ENCODE measurements at places on chromosomes 1 and 21.

- no peak for DNase-seq
These were observed 123.8 kb downstream of the PIK3R3 start for GRCh38 chr1:46008585-46008984.

- DNase-seq = no peak
These were observed 126.2 kb upstream of the SMYD2 start for GRCh38 chr1:214154596-214155292.

- no peak for DNase-seq
These were observed 9.9 kb downstream of the POGK start for GRCh38 chr1:166849135-166849534.

DNA sequence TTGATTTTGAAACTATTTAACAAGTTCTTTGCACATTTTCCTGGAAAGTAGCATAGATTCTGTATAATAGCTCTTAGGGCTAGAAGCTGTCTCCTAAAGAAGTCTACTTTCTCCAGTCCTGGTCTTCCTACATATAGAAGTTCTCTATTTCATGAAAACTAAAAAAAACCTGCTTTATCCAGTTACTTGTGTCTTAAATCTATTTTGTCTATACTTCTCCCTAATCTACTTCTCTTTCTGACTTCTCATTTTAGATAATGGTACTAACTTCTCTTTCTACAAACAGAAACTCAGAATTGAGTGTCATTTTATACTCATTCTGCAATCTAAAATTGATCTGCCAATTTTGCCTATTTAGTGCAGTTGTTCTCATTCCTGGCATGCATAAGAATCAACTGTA is 28.7 kb downstream of the PDE4B start:
- DNase-seq = no peak

DNA sequence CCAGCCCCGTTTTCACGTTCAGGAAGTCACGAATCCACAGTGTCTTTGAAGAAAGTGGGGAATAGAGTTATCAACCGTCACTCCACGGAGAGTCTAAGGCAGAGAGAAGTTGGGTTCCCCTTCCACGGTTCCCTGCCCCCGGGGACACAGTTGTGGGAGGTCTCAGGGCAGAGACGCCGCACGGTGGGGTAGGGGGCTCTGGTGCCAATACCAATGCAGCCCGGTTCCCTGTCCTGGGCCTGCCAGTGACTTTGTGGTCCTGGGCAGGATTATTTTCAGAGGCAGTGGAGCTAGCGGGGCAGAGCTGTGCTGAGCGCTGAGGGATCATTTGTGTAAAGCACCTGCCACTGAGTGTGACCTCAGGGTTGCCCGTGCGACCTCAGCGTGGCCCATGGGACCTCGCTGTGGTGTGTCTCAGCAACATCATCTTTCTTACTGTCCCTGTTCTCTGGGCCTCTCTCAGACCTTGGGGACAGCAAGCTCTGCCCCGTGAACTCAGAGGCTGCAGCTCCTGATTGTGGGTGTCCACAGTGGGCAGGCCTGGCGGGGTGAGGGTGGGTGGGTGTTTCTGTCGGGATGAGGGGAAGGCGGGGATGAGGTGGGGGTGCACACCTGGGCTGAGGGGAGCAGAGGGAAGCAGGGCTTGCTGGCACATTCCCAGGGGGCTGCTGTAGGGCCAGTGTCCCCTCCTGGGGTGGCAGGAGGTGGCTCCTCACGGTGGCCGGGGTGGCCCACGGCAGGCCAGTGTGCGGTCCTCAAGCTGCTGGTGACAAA is 65.2 kb downstream of the AGPAT3 start:
- DNase-seq = no peak

- no peak for DNase-seq
These were observed 111.5 kb upstream of the APP start for GRCh38 chr21:26282058-26282457.

GRCh38 chr1:239771550-239771949 is 320.1 kb upstream of the FMN2 start:
- DNase-seq = no peak

DNA sequence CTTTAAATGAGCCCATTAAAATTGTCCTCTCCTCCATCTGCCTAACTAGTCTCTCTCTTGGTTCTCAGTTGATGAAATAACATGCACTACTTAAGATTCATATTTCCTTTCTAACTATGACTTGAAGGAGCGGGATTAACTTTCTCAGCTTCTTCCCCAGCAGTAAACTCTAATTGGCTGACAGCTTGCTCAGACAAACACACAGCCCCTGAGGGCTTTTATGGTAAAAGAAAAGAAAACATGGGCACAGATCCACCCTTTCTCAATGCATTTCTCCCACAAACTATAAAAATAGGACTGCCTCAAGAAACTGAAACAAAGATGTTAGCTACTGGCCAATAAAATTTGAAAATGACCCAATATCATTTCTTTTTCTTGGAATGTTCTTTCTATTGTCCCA is 703.1 kb downstream of the ADGRL2 start:
- no peak for DNase-seq

- DNase-seq = no peak
These were observed 18.7 kb downstream of the ECE1 start for GRCh38 chr1:21271550-21271949.

DNA sequence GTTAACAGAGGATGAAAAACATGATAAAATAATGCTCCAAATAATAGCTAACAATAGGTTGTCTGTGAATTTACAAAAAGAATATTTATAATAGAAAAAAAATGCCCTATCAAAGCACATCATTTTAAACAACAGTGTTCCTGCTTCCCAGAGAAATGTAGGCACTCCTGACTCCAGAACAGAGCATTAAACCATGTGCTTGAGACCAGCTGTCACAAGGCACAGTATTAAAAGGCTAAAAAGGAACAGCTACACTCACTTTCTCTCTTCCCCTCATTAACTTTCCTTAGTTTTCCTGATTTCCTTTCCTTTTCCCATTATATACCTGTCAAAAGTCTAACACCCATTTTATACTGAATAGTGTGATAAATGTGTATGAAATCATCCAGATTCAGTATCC is 10.9 kb downstream of the VAV3 start:
- no peak for DNase-seq

DNA sequence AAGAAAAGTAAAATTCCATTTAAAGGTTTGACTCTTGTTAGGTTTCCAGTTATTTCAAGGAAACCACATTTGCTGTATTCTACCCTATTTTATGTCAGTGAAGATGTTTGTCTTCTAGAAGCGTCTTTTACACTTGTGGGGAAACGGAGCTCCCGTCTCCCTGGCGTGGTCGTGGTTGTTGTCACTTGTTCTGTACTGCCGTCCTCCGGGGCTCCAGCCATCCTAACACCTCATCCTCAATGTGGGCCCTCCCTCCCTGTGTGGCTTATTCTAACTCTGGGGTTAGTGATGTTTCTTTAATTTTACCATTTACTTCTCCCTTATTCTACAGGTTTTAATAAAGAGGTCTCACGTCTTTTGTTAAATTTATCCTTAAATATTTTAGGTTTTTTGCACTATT is 52.7 kb upstream of the DIP2A start:
- no peak for DNase-seq

GRCh38 chr1:200317236-200317635 is 92.6 kb downstream of the ZNF281 start:
- DNase-seq = no peak

DNA sequence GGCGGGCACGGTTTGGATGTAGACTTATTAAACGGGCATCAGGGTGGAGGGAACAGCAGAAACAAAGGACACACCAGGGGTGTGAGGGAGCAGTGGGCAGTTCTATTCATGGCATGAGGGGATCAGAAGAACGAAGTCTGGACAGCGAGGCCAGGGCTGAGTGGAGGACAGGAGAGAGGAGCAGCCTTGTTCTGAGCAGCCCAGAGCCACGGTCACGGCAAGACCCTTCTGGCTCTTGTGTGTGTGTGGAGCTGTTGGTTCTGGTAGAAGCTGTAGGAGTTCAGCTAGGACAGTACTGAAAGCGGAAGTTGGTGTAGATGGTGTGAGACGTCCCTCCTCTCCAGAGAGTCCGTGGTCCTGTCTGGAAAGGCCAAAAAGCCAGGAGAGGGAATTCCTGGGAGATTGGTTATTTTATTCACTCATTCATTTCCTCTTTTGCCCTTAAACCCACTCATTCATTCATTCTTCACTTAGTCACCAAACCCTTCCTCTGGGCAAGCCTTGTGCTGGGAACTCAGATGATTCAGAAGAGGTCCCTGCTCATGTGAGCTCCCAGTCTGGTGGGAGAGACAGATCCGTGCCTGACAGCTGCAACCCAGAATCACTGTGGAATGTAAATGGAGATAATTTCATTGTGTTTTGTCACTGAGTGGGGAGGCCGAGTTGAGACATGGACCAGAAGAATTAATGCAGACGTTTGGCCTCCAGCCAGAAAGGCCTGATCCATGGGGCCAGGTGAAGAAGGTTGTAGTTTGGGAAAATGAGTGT is 4.1 kb upstream of the ACOT11 start:
- no peak for DNase-seq

DNA sequence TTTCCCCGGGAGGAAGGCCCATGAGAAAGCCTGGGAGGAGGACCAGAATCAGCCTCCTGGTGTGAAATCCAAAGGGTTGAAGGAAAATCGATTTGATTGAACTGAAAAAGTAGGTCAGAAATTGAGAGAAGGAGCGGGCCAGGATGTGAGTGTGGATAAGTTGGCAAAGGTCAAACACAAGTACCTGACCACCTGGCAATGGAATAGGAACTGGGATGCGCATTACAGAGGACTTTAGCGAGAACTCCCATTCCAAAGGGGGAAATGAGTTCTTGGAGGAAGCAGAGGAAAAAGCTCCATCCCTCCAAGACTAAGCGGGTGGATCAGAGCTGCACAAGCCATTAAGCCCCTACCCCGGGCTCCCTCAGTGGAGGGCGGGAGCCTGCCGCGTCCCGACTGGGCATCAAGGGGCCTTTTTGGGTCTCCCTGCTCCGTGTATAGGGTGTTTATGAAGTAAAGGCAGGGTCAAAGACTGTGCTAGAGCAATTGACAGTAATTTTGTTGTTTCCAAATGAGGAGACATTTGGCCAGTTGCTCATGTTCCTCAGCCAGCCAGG is 56.4 kb downstream of the TGFB2 start:
- DNase-seq = no peak

DNA sequence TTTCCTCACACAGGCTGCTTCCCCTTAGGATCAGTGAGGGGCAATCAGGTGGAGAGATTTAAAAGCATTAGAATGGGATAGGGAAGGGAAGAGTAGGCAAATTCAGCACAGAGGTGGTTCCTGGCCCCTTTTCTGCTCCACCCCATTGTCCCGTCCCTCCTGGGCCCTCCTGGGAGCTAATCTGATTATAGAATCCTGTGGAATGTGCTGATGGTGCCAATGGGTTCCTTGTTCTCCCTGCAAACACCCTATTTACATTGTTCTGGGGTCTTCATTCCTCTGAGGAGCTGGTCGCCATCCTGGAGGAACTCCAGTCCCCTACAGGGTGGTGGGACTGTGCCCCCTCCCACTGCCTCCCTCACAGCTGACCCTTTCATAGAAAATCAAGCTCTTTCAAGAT is 34.4 kb upstream of the LRP8 start:
- DNase-seq = no peak

DNA sequence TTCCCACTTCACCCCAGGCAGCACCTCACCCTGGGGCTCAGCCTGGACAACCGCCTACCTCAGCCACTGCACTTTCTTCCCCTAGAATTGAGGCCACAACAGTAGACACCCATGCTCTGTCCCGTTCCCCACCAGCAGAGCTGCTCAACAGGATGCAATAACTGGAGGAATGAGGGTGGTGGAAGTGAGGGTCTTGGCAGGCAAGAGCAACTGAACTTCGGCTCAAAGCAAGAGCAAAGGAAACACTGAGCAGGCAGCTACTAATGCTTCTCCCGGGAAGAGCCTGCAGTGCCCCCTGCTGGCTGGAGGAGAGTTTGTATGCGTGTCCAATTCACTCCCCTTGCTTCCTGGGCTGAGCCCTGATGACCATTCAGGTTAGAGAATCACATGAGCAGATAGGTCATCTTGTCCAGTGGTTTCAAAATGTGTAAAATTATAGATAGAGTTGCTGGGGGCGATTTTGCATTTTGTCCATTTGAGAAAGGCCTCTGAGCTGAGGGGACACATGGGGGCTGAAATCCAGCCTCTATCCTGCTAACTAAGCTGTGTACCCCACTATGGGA is 13.9 kb downstream of the NT5C1A start:
- DNase-seq = no peak

GRCh38 chr1:2093055-2093454 is 42.8 kb downstream of the PRKCZ start:
- no peak for DNase-seq

DNA sequence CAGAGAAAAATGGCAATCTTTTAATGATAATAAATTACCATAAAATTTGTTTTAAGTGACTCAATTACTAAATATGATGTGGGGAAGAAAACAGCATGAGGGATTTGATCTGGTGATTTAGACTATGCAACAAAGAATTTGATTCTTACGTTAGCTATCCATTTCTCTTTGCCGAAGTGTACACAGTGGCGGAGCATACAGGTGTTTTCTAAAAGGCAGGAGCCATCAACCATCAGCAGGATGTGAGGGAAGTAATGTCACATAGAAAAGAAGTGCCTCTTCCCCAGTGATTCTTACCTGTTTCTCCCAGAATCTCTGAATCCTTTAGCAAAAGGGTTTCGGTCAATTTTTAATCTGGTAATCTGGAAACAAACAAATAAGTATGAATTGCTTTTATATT is 74.3 kb downstream of the TBX15 start:
- DNase-seq = no peak

DNA sequence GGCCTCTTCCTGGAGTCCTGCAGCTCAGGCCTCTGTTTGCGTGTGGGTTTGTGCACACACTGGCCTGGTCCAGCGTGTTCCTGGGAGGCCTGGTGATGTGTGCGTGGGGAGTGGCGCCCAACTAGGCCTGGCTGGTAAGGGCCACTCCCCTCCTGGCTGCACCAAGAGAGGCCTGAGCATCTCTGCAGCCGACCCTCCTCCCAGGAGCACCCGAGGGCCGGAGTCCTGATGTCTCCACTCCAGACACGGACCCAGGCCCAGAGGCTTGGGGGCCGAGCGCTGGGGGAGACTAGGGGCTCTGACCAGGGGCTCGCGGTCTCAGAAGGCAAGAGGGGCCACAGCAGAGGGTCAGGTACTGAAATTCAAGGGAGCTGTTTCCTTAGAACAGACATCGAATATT is 33.3 kb downstream of the MORN1 start:
- DNase-seq = no peak

GRCh38 chr21:45034556-45035476 is 39.6 kb upstream of the ADARB1 start:
- DNase-seq = no peak

GRCh38 chr1:234605983-234606783 is 3.8 kb downstream of the IRF2BP2 start:
- no peak for DNase-seq

GRCh38 chr1:205709059-205709398 is 28.7 kb upstream of the SLC45A3 start:
- DNase-seq = peak; percentile 19

All from BJ (cell line).